H4 (cell line): ENCODE measurements at places on chromosomes 2 and 18. TPM values are rescaled to one million over a fixed set of nuclear protein-coding genes. Genes with fewer than 3 reads are reported as not detected.

RNF138 gene
- 30.2 and 52.4 TPM in 2 replicates for total RNA-seq

HOXD11 gene
- not detected in 2 replicates for total RNA-seq

CHST10 gene
- 13.4 and 14.9 TPM in 2 replicates for total RNA-seq

PAX8 gene
- 0.08 TPM in 1 of 2 replicates, not detected in the other for total RNA-seq

RAX gene
- not detected in 2 replicates for total RNA-seq

LCT gene
- 0.14 and 0.66 TPM in 2 replicates for total RNA-seq

SERPINB2 gene
- total RNA-seq = 0.39 and 1.0 TPM in 2 replicates

HOXD8 gene
- total RNA-seq = not detected in 2 replicates

TTC21B gene
- total RNA-seq = 7.1 and 9.4 TPM in 2 replicates

CASP10 gene
- 1.0 and 1.2 TPM in 2 replicates for total RNA-seq

ZNF804A gene
- 4.0 and 6.0 TPM in 2 replicates for total RNA-seq

ATP6V1C2 gene
- 0.04 TPM in 2 replicates for total RNA-seq

UGT1A8 gene
- total RNA-seq = not detected in 2 replicates

- no peak for DNase-seq
Measured at GRCh38 chr18:48013162-48013561, 82.7 kb upstream of the SMAD2 start.

- no peak for DNase-seq
Measured at GRCh38 chr18:52971097-52971496, 631.1 kb downstream of the DCC start.

DNA sequence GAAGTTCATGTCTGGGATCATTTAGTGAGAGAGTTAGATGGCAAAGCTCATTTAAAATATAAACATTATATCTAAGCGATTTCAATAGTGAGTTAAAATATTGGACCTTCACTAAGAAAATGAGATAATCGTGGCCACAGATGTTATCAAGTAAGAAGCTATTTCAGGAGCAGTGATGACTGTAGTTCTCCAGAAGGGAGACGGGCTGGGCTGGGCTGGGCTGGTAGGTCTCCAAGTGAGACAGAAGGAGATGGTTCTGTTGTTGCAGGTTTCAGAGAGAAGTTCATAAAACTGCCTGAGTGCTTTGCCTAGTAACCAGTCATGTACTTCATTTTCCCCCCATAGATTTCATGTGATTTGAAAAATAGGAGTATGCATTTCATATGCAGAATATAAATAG is 130.1 kb upstream of the DAPL1 start:
- DNase-seq = no peak

- no peak for DNase-seq
Measured at GRCh38 chr2:11582612-11582861, 48.7 kb downstream of the GREB1 start.

DNA sequence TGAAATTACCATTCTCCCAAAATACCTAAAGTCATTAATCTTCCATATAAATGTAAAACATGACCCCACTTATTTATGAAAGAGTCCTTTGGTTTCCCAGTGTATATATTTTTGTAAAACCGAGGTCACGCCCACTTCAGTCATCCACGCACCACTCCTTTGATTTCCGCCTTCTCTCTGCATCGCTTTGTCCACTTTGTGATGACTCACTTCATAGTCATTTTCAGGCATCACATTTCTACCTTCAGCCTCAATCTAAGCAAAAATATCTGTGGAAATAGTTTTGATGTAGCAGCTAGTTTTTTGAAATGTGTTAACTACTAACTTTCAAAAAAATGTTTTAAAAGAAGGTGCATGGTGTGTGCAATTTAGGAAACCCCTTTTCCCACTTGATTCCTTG is 793.5 kb upstream of the SOX11 start:
- DNase-seq = peak; percentile 74

DNA sequence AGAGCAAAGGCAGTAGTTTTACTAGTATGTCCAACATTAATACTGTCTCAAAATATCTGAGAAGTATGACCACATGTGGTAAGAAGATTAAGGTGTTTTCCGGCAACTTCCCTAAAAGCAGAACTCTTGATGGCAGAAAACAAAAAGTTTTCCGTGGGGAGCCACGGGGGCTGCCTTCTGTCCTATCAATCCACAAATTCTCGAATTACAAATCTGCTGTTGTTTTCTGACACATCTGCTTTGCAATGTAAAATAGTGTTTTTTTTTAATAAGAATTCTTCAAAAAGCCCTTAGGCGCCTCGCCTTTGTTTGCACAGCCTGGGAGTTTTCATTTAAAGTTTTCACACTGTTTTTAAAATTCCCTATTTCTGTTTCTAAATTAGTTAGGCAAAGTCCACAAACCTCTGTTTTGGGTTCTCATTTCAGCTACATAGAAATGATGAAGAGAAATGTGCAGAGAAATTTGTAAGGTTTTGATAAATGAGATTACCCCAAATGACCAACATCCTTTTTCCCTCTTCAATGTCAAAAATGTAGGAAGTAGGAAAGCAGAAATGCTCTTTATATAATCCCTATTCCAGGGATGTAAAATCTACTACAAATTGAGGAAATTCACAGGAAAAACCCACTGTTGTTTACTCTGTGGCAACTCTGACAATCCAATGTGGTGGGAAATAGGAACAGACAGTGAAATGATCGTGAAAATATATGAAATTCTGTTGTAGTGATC is 385.8 kb downstream of the ZEB2 start:
- no peak for DNase-seq

- no peak for DNase-seq
Measured at GRCh38 chr2:219129589-219129988, 31.0 kb downstream of the NHEJ1 start.

DNA sequence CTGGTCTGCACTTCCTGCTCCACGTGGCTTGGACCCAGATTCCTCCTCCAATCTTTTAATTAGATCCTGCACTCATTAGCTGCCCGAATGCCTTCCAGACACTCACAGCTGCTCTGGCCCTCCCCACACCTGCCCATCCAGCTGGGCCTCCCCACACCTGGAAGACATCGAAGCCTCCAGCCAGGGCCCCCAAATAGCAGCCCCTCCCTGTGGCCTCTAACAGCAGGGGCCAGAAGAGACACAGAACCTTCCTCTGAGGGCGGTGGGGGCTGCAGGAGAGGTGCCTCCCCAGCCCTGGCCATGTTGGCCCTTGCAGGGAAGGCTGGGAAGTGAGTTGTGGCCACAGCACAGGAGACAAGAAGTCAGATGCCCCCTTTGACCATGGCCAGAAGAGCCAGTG is 252.8 kb downstream of the DYSF start:
- no peak for DNase-seq

GRCh38 chr18:12694032-12694431 is 8.5 kb downstream of the CEP76 start:
- no peak for DNase-seq

GRCh38 chr18:79410171-79410641 is 14.5 kb downstream of the NFATC1 start:
- no peak for DNase-seq

- no peak for DNase-seq
Measured at GRCh38 chr2:1972011-1972410, 227.7 kb upstream of the PXDN start.

DNA sequence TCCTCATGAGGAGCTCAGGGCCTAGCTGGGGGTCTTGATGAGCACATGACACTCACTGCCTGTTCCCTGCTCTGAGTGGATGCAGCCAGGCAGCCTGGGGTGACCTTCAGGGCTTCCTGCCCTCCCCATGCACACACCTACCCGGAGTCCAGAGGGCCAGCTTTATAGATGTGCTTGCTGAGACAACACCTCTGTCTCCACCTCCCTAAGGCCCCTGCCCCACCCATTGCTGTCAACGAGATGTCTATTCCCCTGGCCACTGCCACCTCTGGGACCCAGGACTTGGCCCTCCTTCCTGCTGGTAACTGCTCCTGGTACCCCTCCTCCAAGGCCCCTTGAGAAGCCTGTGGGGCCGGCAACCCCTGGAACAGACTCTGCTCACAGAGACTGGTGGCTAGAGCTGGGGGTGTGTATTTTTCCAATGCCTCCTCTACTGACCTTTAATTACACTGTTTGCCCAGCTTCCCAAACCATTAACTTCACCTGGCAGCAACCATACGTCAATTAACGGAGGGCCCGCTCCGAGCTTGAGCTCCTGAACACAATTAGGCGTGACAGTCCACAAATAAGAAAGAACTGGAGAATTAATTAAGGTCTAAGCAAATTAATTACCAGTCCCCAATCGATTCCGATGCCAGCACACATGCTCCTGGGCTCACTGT is 66.3 kb downstream of the EMX1 start:
- DNase-seq = no peak

DNA sequence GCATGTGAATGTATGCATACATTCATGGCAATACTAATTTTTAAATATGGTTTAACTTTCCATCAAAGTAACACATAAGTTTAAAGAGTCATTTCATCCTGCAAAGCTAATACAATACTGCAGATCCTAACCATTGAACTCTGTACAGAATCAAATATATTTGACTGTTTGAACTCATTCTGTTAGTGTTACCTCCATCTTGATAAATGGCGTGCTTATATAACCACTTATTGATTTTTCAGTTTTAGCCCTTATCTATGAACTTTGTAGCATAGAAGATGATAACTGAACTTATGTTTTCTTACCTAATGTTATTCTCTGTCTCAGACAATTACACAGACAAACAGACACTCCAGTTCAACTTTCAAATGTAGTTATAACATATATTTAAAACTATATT is 731.0 kb upstream of the LRATD1 start:
- DNase-seq = no peak

DNA sequence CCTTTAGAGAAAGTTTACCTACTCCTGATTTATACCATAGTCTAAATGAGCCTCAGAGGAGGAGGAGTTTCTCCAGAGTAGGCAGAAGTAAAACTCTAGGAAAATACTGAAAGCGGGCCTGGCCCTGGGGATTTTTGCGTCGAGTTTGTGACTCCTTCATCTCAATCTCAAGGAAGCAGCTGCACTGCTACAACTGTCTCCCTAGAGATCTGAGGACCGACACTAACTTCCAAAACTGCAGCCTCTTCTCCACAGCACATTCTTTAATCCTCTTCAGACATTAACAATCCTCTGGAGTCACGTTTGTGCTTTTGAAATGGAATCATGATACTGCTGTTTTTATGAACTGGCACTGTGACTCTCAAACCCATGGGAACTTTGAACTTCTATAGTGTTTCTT is 281.4 kb downstream of the KCNS3 start:
- no peak for DNase-seq
